ENCODE measurements at places on chromosomes 11 and 22.

- no peak for DNase-seq
Observed at GRCh38 chr11:98625526-98625925, 395.2 kb upstream of the CNTN5 start.

GRCh38 chr11:63608353-63609345, 5.6 kb downstream of the PLAAT3 start:
- DNase-seq, result no peak

DNA sequence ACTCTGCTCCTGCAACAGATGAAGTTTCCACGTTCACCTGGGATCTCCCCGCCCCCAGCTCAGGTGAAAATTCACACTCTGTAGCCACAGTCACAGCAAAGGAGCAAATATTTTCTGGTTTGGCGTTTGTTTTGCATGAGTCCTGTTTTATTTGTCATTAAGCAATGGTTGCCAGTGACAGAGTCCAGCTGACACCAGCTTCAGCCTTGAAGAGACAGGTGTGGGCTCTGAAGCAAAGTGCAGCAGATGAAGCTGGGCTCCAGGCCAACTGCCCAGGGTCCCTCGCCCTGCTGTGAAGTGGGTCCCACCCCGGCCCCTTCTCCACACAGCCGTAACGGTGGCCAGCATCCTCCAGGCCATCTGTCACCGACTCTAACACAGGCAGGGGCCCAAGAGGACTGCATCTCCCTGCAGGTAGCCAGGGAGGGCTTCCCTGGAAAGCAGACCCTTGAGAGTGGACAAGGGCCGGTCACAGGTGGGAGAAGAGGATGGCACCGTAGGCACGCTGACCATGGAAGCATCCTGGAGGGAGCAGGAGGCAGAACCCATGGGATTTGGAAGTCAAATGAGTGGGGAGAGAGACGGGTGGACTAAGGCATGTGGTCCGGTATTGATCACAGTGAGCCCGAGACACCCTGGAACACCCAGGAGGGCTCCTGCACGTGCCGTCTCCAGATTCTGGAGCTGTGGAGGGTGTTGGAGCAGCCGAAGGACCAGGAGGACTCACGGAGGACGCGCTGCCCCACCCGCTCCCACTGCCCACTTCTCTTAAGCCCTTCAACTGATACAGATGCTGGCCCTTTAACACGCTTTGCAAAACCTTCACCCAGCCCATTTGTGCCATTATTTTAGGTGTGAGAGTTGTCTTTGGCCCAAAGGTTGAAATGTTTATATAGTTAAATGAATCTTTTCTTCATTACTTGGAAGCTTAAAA, 294.5 kb downstream of the BRD1 start:
- DNase-seq, result no peak

DNA sequence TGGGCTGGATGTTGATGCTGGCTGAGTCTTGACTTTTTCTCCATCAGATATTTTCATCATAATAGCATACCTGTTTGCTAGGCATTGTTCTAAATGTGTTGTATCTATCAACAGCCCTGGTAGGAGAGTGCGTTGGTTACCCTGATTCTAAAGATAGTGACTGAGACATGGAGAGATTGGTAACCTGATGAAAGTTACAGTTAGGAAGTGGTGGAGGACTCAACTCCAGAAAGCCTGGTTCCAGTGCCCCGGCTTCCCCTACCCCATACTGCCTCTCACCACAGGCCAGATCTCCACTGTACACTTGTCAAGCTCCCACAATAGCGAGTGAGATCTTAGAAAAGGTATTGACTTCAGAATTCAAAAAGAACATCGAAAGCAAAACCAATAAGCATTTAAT, 22.8 kb upstream of the RELT start:
- DNase-seq, result no peak

- no peak for DNase-seq
Observed at GRCh38 chr11:126115127-126115495, 52.4 kb upstream of the CDON start.

GRCh38 chr11:96016978-96017502, 93.1 kb upstream of the MTMR2 start:
- no peak for DNase-seq
